ENCODE measurements at places on chromosomes 4 and X.

DNA sequence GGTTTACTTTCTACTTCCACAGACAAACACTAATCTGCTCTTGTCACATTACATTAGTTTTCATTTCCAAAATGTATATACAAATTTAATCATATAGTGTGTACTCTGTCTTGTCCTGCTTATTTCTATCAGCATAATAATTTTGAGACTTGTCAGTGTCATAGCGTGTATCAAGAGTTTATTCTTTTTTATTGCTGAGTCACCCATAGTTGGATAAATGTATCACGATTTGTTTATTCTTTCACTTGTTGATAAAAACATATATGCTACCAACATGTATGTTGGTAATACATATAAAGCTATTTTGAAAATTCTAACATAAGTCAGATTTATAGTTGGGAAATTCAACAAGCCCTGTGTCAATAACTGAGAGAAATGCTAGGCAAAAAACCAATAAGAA is 261.2 kb downstream of the TRAM1L1 start:
- no peak for DNase-seq

- no peak for DNase-seq
These were observed 373.1 kb downstream of the STPG2 start for GRCh38 chr4:97770222-97770621.

GRCh38 chrX:21993265-21993664 is 38.9 kb upstream of the PHEX start:
- DNase-seq: no peak

DNA sequence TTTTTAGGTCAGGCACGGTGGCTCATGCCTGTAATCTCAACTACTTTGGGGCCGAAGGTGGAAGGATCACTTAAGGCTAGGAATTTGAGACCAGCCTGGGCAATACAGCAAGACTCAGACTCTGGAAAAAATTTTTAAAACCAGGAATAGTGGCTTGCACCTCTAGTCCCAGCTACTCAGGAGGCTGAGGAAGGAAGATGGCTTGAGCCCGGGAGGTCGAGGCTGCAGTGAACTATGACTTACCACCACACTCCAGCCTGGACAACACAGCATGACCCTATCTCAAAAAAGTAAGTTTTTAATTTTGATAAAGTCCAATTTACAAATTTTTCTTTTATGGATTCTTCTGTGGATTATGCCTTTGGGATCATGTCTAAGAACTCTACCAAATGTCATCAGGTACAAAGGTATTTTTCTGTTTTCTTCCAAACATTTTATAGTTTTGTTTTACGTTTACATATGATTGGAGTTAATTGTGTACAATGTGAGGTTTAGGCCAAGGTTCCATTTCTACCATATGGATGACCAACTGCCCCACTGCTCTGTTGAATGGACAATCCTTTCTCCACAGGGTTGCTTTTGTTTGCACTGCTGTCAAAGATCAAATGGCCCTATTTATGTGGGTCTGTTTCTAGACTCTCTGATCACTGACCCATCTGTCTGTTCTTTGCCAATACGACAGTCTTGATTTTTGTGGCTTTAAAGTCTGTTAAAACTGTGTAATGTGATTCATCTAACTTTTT is 48.2 kb downstream of the CPLX1 start:
- DNase-seq: no peak

GRCh38 chrX:10416424-10416823 is 204.0 kb downstream of the MID1 start:
- DNase-seq: no peak

DNA sequence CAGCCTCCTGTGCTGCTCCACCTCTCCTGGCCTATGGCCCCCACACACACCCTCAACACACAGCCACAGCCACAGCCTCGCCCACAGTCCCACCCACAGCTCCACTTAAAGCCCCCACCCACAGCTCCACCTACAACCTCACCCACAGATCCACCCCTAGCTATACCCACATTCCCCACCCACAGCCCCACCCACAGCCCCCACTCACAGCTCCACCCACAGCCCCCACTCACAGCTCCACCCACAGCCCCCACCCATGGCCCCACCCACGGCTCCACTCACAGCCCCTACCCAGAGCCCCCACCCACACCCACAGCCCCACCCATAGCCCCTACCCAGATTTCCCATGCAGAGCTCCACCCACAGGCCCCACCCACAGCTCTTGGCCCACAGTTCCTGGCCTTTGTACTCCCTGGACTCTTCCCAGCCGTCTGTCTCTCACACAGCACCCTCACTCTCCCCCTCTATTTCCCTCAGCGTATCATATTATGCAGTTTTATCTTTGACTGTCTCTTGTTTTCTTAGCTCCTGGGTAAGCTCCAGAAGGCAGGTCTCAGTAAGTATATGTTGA is 322.5 kb downstream of the EVC2 start:
- DNase-seq: no peak

DNA sequence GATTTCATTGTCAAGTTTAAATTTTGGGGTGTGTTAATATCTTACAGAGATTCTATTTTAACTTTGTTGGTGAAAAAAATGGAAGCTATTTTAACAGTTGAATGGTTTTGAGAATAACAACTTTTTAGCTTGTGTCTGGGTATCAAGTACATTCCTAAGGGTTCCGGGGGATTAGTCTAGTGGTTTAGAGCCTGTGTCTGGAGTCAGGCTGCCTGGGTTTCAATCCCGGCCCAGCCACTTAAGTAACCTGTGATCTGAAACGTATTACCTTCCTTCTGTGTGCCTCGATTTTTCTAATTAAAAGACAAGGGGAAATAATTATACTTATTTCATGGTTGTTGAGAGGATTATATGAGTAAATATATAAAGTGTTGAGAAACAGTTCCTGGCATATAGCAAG is 288.6 kb upstream of the NR3C2 start:
- DNase-seq: no peak

- DNase-seq: peak; percentile 37
These were observed 650.8 kb upstream of the DIPK2B start for GRCh38 chrX:45851434-45851991.

GRCh38 chrX:49186125-49187027 is at the start of gene PRICKLE3:
Gene PRICKLE3 (minus strand): TSS chrX:49186373. CDS start chrX:49186297, 76 bp downstream.
- DNase-seq: peak; percentile 69

- DNase-seq: peak; percentile 36
These were observed 113.0 kb downstream of the DHRSX start for GRCh38 chrX:2387614-2388239.

GRCh38 chr4:73947239-73947985 is 34.4 kb downstream of the PF4 start:
- DNase-seq: no peak

GRCh38 chr4:7361280-7361895 is 73.3 kb downstream of the PSAPL1 start:
- DNase-seq: no peak

DNA sequence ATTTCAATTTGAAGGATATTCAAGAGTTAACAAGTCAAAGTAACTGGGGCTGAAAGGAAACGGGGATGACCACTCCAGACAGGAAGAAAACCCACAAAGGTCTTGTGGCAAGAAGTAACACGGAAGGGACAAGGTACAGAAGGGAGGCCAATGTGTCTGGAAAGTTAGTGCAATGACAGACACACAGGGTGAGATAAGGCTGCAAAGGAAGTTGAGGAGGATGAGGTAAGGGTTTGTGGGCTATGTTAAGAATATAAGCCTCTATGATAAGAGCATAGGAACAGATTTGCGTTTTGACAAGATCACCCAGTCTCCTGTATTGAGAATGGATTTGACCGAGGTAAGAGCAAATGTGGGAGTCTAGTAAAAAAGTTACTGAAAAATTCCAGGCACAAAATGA is 21.9 kb upstream of the EMCN start:
- DNase-seq: no peak

DNA sequence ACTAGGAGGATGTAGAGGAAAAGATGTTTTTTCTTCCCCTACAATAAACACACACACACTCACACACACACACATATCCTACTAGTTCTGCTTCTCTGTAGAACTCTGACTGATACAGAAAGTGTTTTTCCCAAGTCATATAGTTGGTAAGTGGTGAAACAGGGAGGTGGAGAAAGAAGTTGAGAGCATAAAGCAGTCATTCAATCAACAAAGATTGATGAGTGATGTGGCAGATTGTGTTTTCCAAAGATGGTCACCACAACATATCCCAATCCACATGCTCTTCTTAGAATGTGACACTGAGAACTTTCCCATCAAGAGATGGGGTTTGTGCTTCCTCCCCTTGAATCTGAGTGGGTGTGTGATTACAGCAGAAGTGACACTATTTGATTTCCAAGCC is 123.4 kb upstream of the ATP6AP2 start:
- DNase-seq: no peak

GRCh38 chr4:37927434-37927833 is 32.8 kb upstream of the PTTG2 start:
- DNase-seq: no peak

- DNase-seq: peak; percentile 22
These were observed 108.8 kb downstream of the HHIP start for GRCh38 chr4:144754562-144755410.

DNA sequence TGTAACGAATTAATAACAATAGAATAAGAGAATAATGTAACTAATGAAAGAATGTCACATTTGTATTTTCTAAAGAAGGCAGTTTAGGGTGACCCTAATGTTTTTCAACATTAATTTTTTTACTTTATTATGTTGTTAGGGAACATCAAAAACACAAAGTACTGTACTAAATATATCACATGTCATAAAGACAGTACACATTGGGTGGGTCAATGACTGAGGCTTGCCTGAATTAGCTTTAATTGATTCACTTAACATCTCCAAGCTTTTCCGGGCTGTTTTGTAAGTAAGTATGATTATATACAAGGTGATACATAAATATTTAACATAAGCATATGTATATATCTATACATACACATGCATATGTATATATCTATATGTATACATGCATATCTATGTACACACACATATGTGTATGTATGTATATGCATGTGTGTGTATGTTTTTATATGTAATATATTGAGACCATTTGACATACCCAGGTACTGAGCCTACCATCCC is 43.4 kb upstream of the KLF3 start:
- no peak for DNase-seq

GRCh38 chr4:139331185-139331584 is 28.9 kb upstream of the NDUFC1 start:
- DNase-seq: peak; percentile 42

DNA sequence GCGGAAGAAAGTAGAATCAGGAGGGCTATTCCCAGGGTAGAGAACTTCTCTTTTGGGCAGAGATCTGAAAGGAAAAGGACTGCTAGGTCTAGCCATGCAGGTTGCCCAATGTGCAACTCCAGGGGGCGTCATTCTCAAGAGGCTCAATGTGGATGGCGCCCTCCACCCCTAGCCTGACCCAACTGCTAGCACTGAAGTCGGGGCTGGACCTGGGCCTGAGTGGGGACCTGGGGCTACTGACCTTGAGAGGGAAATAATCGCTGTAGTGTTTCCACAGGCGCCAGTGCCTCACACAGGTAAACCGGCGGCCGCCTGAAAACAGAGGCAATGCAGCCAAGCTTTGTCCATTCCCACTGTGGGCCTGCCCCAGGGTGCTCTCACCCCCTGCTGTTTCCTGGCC is 6.1 kb downstream of the AWAT2 start:
- DNase-seq: no peak

Data from fibroblast of skin of right biceps (primary cell).